ENCODE measurements at places on chromosomes 6 and 20.

DNA sequence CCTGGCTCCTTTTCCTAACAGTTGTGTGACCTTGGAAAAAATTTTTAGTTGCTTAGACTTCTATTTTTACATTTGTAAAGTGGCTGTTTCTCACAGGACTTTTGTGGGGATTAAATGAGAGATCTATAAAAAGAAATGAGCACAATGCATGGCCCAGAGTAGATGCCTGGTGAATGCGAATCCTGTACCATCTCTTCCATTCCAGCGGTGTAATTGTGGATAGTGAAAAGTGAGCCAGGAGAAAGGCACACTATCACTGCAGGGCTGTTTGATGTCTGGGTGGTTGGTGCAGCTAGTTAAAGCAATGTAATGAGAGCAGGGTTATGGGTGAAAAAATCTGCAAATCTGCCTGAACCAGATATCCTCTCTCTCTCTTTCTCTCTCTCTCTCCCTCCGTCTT lies 347.5 kb upstream of the CITED2 start:
- no peak for DNase-seq

- DNase-seq, result no peak
Observed at GRCh38 chr6:130494729-130495128, 128.9 kb downstream of the TMEM200A start.

GRCh38 chr20:51700809-51701285 lies 67.3 kb downstream of the ATP9A start:
- peak; percentile 29 for DNase-seq

GRCh38 chr6:74606582-74607071 lies 599.2 kb downstream of the COL12A1 start:
- peak; percentile 91 for DNase-seq

- DNase-seq, result no peak
Observed at GRCh38 chr6:7215798-7216231, 97.2 kb downstream of the SSR1 start.

DNA sequence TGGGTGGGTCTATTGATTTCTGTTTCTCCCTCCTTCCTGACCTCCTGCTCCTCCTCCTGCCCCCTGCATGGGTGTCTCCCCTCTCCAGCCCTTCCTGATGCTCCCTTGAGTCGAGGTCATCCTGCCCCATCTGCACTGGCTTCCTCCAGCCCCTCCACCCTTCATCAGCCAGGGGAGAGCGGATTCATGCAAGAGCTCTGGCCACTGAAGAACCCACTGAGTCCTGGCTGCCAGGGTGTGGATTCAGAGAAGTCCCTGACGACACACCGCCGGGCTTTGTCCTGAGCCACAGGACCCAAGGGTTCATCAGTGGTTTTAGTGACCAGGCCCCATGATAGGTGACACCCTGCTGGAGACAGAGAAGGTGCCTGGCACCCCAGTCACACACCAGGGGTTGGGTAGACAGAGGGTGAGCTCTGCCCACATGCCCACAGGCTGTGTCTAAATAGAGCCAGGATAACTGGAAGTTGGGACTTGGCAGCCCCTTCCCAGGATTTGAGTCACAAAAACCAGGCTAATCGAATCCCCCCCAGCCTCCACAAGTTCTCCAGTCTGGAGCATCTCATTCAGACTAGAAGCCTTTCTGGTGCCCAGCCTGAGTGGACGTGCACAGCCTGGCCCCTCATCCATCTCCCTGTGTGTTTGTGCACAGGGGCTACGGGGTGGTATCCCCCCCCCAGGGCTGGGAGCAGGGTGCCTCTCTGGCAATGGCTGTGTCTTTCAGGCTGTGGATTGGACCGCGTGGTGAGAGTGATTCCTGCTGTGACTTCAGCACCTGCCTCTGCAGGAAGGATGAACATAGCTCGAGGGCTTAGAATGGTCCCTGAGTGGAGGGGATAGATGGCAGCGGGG lies 1.2 kb downstream of the GFRA4 start:
- no peak for DNase-seq

- no peak for DNase-seq
Observed at GRCh38 chr20:34895465-34895864, 19.1 kb downstream of the ACSS2 start.

- no peak for DNase-seq
Observed at GRCh38 chr6:149284904-149285303, 32.6 kb upstream of the TAB2 start.

- DNase-seq, result no peak
Observed at GRCh38 chr20:5067877-5068645, 51.7 kb downstream of the PCNA start.

DNA sequence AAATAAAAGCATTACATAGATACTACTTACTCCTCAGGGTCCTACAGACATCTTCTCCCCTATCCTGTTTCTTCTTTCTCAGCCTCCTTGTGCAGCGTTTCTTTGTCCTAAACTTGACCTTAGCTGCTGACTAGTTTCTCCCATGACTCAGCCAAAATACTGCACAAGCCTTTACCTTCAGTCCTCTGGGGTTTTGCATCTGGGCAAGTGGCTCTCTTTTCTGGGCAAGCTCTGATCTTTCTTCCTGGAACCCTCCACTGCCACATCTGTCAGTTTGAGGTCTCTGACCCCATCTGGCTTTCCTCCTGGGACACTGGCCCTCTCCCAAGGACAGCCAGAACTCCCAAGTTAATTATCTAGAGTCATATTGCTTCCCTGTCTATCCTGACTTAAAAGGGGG lies 838.4 kb downstream of the DHX35 start:
- DNase-seq, result no peak

- no peak for DNase-seq
Observed at GRCh38 chr20:4051413-4052138, 36.2 kb upstream of the RNF24 start.

GRCh38 chr20:40244286-40244685 lies 444.8 kb downstream of the MAFB start:
- DNase-seq, result no peak

GRCh38 chr6:125111219-125111983 lies 42.2 kb upstream of the TPD52L1 start:
- no peak for DNase-seq

DNA sequence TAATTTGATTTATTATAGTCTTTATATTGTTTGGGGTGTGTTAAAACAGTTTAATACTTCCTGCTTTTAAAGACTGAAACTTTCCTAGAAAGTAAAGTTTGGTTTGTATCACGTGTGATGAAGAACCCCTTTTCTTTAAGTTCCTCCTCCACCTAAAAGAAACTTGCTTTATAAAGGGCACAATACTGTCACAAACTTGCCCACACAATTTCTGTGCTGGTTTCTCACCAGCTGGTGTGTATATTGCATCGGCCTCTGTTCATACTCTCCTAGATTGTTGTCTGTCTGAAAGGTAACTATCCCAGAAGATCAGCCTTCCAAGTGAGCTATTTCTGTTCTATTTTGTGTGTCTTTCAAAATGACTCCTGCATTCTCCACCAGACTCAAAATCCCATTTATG lies 46.9 kb downstream of the ANKRD6 start:
- DNase-seq, result no peak

DNA sequence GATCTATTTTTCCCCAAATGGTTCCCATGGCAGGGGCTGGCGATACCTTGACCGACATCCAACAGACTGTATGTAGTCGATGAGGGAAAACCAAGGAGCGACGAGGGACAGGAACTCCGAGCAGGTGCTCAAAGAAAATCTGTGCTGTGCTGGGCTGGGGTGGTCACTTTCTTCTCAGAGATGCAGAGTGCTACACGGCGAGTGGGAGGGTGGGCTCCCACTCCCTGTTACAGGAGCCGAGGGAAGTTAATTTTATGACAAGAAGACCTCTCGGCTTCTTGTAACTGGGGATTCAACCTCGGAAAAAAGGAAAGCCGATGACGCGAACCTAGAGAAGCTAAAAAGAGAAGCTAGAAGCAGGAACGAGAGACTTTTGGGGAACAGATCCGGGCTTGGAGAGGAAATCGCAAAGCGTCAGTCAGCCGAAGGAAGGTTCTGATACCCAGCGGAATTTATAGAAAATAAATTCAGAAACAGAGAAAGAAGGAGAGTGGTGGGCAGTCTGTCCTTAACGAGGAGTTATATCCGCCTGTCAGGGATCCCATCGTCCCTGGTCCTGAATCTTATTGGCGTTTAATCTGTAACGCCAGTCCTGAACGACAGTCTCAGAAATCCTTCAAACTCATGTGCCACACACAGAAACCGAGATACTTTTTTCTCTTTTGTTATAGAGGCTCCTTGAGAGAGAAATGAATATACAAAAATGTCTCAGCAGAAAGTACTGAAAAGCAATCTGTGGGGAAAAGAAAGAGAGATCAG lies 84.6 kb upstream of the ZNF322 start:
- no peak for DNase-seq

GRCh38 chr6:2630891-2631571 lies 119.7 kb downstream of the MYLK4 start:
- DNase-seq, result no peak

DNA sequence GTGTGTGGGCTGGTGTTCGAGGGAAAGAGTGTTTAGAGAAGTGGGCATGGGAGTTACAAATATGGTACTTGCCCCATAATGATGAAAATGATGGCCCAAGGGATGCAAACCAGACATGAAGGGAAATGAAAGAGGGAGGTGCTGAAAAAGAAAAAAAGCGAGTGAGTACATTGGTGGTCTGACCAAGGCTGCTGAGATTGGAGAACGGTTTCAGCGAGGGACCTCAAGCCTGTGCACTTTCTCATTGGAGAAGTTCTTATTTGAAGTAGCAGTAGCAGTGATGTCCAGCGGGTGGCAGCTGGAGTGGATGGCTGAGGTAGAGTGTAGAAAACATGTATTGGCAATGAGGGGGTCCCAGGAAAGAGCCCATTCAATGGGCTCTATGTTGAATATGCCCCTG lies 54.8 kb downstream of the TNFAIP3 start:
- no peak for DNase-seq

GRCh38 chr20:44502968-44503367 lies 18.9 kb downstream of the SERINC3 start:
- DNase-seq, result no peak

DNA sequence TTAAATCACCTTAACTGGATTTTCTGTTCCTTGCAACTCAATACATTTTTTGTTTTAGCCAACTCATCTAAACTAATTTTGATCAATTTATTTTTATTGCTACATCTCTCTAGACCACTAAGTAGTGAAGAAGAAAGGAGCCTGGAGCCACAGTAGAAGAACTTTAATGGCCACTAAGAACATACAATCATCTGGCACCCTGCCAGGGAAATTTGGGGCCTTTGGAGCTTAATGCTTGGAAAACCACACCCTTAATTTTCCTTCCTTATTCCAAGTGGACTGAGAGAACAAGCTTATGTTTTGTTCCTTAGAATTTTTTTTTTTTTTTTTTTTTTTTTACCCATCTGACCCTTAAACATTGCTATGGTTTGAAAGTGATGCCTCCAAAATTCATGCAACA lies 12.0 kb upstream of the GMDS start:
- no peak for DNase-seq

DNA sequence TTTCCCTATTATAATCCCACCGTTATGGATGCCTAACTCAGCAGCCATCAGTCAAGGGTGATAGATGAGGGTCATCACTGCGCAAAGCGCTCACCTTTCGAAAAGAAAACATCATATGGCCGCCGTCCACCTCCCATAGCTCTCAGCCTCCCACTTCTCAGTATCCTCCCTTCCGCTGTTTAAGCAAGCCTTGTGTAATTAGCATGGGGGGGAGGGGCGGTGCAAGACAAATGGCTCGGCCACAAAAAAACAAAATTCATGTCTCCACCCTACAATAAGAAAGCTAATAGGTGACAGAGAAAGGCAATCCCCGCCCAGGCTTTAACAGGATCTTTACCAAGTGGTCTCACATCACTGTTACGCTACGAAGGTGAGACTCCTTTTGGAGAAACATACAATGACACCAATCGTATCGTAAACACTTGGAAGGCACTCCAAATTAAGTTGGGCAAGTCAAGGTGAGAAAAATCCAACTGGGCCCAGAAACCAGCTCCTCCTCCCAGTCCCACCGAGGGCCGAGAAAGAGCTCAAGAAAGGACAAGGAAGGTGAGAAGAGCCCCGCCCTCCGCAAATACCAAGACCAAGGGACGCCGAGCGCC lies 645 bp downstream of the DDX39B start:
- DNase-seq, result no peak

GRCh38 chr6:38136547-38136946 lies 317.0 kb downstream of the ZFAND3 start:
- no peak for DNase-seq

DNA sequence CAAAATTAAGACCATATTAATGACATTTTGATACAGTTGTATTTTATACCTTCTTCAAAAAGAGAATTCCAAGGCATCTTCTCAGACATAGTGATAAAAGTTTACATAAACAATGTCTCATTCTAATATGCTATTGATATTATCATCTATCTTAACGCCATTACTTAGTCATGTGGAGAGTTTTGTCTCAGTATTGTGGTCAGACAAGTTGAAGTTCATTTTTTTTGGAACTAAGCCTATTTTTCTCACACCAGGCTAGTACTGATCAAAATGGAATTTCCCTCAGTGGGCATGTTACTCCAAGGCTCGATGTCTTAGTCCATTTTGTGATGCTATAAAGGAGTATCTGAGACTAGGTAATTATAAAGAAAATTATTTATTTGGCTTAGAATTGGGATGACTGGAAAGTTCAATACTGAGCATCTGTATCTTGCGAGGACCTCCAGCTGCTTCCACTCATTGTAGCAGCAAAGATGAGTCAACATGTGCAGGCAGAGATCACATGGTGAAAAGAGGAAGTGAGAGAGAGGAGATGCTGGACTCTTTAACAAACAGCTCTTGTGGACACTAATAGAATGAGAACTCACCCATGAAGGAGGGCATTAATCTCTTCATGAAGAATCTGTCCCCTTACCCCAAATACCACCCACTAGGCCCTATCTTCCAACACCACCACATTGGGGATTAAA lies 825.5 kb upstream of the MANEA start:
- DNase-seq, result no peak

- DNase-seq, result no peak
Observed at GRCh38 chr6:16296061-16296670, 57.8 kb downstream of the GMPR start.

DNA sequence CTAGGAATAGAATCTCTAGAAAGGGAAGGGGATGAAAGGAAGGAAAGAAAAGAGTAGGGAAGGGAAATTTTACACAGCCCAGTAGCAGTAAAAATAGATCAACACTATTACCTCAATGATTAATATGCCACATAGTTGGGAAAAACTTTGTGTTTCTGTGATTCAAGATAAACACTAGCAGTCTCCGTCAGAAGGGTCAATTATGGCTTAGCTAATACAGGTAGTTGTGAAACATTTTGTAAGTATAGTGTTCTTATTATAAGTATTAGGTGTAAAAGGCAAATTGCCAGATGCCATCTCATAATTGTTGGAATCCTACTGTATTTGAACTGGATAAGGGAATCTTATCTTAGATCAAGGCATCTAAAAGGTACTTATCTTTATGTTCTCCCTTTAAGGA lies 165.7 kb downstream of the MTFR2 start:
- DNase-seq, result no peak

DNA sequence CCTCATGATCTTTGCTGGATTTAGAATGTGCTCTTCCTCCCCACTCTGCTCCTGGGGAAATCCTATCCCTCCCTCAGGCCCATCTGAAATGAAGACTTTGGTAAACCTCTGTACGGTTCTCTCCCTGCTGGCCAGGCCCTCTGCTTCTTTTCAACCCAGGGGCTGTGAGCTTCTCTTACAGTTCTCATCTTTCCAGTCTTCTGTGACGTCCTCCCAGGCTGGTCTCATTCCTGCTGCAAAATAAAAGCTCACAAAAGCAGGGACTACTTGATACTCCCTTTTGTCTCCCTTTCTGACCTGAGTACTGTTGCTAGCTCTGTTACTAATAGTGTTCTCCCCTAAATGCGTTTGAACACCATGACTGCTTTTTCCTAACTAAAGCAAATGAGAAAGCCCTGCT lies 46.3 kb downstream of the UNC5CL start:
- no peak for DNase-seq
